Naive thymus-derived CD8-positive, alpha-beta T cell (primary cell): ENCODE measurements at places on chromosomes 6 and 20. TPM values are rescaled to one million over a fixed set of nuclear protein-coding genes. Genes with fewer than 3 reads are reported as not detected.

GRCh38 chr20:50395914-50396488, 114.2 kb upstream of the PTPN1 start:
- DNase-seq: no peak

GRCh38 chr6:96651816-96652215, 88.9 kb downstream of the FHL5 start:
- no peak for DNase-seq

LPA gene
- not detected for total RNA-seq

GRCh38 chr6:9365378-9365777, 930.0 kb upstream of the SLC35B3 start:
- DNase-seq: no peak

- peak; percentile 21 for DNase-seq
Observed at GRCh38 chr6:143536461-143536865, 24.9 kb upstream of the FUCA2 start.

GRCh38 chr20:60009826-60010616, 51.8 kb downstream of the CDH26 start:
- no peak for DNase-seq

DNA sequence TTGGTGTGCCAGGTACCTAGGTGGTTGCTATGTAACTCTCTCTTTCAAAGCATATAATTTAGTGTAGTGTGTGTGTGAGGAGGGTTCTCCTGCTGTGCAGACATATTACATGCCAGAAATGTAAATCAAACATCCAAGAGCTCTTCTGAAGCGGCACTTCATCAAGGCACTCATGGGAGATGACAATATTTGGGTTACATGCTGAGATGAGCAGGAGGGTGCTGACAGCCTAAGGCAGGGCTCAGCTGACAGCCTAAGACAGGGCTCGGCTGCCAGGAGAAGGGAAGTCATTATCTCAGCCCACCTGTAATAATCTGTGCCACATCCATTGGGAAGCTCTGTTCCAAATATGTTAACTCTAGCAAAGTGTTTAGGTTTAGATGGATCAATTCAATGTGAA, 39.1 kb downstream of the ADGRF5 start:
- DNase-seq: no peak

ANGPT4 gene
- total RNA-seq: not detected

GRCh38 chr6:39843305-39844020, 51.3 kb downstream of the DAAM2 start:
- DNase-seq: no peak

DNA sequence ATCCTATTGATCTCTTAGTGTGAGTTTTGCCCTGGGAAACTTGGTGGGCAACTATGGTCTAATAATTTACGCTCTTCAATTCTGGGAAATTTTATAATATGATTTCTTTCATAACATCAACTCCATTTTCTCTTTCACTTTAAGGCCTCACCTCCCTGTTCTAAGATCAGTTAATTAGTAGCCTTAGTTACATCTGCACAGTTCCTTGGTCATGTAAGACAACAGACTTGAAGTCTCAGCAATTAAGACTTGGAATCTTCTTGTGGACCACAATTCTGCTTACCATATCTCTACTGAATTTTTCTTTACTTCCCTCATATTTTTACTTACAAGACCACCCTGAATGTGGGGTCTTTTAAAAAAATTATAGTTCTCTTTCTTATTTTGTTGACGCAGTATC, 8.7 kb downstream of the ENPP3 start:
- DNase-seq: no peak

PRRT1 gene
- 5.5 TPM for total RNA-seq

DNA sequence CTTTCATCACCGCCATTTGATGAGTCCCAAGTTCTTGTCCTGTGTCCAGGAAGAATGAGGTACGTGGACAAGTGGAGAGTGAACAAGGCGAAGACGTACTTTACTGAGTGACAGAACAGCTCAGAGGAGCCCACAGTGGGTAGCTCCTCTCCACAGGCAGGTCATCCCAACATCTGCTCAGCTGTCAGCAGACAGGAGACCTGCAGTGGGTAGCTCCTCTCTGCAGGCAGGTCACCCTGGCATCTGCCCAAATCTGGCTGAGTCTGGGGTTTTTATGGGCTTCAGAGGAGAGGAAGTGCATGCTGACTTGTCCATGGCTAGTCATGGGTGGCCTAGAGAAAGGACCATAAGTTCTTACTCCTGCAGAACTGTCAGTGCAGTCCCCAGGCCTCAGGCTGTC, 32.7 kb upstream of the PDYN start:
- DNase-seq: no peak

GRIK2 gene
- not detected for total RNA-seq

PRSS35 gene
- total RNA-seq: not detected

DNA sequence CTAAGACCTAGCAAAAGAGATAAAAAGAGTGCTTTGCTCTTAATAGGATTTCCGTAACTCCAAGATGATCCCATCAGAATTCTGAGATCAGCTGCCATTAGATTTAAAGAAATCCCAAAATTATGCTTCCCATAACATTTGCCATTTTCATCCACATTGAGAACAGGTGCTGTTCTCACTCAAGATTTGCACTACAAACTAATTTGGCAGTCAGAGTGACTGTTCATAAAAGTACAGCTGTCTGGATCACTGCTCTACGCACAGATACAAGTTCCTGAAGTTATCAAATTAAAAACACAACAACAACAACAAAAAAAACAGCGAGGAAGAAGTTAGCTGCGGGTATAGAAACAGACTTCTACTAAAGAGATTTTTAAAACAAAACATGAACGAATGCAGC, 58.1 kb downstream of the ASCC3 start:
- DNase-seq: no peak

GRCh38 chr6:134381959-134382358, 64.0 kb upstream of the SGK1 start:
- DNase-seq: no peak

DNA sequence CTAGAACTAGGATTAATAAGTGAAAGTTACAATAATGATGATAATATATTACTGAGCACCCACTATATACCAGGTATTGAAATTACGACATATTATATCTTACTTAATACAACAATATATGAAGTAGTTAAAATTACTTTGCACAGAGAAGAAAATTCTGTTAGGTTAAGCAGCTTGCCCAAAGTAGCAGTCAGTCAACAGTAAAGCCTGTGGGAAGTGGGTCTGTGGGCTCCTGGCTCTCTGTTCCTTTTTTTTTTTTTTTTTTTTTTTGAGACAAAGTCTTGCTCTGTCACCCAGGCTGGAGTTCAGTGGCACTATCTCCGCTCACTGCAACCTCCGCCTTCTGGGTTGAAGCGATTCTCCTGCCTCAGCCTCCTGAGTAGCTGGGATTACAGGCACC, 4.8 kb upstream of the GTF2H4 start:
- no peak for DNase-seq

MAP3K4 gene
- total RNA-seq: 58.9 TPM

- no peak for DNase-seq
Observed at GRCh38 chr6:33424855-33425667, 5.2 kb downstream of the SYNGAP1 start.

GRCh38 chr20:9581509-9581908, 67.1 kb downstream of the LAMP5 start:
- no peak for DNase-seq

GNAS-AS1 gene
- total RNA-seq: 1.3 TPM

GRCh38 chr6:2962004-2962403, 9.4 kb downstream of the SERPINB6 start:
- no peak for DNase-seq

DNA sequence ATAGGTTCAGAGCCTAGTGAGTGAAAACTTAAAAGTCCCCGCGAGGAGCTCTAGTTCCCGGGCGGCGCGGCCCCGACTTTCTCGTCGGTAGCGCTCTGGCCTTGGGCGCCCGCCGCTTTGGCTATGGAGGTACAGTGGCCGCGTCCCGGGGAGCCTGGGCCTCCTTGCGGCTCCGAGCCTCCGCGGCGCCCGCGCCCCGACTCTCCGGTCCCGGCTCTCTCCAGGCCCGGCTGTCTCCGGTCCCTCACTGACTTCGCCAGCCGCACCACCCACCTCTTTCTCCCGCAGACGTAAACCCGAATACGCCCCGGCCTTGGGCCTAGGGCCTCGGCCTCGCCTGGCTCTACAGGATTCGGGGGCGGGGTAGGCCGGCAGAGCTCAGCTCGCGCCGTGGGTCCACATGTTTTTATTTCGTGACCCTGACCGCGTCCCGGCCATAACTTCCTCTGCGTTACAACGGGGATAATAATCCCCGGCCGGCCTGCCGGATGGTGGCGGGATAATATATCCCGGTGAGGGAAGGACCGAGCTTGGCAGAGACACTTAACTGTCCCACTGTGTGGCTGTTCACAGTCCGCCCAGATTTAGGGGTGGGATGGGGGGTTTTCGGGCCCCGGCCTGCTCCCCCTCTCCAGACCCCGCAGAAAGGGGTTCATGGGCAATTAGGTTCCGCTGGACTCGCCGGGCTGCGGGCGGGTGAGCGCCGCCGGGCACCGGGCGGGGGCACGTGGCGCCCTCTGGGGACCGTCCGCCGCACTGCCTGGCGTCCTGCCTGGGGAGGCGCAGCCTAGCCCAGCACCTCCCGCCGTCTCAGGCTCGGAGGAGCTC, 10.0 kb upstream of the TBX18 start:
- no peak for DNase-seq

- no peak for DNase-seq
Observed at GRCh38 chr6:157346373-157346772, 23.1 kb upstream of the TMEM242 start.

GRCh38 chr6:128519132-128519930, 1.1 kb downstream of the PTPRK start:
- DNase-seq: peak; percentile 67

SAMD3 gene
- total RNA-seq: 28.7 TPM

PAX1 gene
- total RNA-seq: not detected

- DNase-seq: no peak
Observed at GRCh38 chr6:141033101-141033500, 1099.6 kb upstream of the GJE1 start.

DNA sequence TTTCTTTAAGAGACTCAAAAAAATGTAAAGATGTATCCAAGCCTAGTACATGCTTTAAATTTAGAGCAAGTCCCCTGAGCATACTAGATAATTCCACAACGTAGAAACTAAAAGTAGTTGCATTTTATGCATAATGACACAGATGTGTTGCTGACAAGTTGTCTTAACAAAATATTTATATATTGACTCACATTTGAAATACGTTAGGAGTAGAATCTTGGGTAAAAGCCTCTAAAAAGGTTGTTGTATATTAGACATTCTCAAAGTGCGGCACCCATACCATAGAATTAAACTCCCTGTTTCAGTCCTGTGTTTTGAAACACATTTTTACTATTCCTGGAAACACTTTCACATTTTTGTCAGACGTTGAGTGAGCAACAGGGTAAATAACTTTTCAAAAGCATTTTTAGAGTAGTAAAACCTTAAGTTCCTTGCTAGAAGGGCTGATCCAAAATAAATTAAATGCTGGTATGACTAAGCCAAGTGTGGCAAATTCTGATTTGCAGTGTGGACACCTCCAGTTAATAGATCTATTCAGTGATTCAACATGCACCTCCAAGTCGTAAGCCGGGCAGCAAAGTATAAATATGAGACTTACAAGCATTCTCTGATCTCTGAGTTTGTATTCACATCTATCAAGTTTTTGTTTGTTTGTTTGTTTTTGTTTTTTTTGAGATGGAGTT, 97.5 kb downstream of the GMDS start:
- no peak for DNase-seq

FAM83C gene
- not detected for total RNA-seq

DNA sequence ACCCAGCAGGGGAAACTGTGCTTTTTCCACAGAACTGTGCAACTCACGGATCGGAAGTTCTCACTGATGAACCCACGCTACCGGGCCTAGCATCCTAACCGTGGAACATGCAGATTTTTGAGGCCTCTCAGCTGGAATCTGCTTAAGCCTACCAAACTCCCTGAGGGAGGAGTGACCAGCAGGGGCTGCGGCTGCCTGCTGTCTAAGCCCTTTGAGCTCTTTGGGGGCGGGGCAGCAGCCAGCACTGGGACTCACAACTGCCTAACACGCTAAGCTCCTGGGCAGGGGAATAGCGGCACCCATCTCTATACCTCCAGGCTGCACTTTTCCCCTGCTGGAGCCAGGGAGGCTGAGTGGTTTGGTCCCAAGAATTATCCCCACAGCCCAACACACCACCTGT, 20.4 kb upstream of the METTL24 start:
- DNase-seq: no peak

GRCh38 chr6:64955435-64955848, 751.6 kb downstream of the EYS start:
- DNase-seq: no peak

GRCh38 chr6:13664703-13665352, 46.8 kb downstream of the RANBP9 start:
- DNase-seq: no peak

- no peak for DNase-seq
Observed at GRCh38 chr6:41419385-41419784, 84.0 kb downstream of the NCR2 start.

- peak; percentile 47 for DNase-seq
Observed at GRCh38 chr6:79671600-79672266, 40.6 kb downstream of the SH3BGRL2 start.

GRCh38 chr6:13395272-13396237, 67.2 kb upstream of the TBC1D7 start:
- DNase-seq: no peak

ANKRD66 gene
- not detected for total RNA-seq

DNA sequence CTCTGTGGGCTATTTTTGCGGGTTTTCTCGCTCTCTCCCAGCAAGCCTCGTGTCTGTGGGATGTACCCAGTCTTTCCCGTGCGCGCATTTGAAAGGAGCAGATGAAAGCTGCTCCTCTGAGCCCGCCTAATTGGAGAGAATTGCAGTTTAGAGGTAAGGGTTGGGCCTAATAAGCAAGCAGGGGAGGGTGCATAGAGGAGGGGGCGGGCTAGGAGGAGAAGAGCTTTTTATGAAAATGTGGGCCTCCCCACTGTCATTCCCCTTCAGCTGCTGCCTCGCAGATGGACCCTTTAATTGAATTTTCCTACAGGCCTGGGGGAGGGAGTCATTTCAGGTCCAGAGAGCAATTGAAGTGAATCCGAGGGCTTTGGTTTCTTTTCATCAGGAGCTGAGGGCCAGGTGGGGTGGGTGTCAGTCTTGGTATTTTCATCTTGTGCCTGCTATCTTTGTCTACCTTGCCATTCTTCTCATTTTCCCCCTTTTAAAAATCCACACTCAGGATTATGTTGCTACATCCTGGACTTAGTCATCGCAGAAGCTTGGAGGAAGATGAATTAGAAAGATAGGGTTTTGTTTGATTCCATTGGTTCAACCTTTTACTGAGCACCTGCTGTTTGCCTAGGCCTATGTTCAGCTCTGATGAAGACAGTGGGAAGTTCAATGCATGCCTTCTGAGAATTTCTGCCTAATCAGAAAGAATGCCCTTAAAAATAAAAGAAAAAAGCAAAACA, 423.4 kb downstream of the CD83 start:
- DNase-seq: no peak

BNIP5 gene
- total RNA-seq: not detected

- no peak for DNase-seq
Observed at GRCh38 chr6:114092943-114093342, 122.0 kb upstream of the HDAC2 start.

DNA sequence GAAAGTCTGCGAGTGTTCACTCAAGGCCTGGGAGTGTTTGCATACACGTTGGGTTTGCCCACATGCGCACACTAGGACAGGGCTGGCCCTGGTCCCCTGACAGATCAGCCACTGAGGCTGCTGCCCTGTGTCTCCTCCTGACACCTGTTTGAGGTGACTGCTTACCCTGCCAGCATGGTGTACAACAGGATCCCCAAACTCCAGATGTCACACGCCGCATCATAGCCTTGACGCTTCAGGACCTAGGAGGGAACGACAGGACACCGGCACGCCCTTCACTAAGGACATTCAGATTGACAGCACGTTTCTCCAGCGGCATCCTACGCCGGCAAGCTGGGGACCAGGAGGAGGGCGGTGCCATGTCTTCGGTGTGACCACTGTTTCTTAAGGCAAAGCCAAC, 37.0 kb upstream of the MPC1 start:
- DNase-seq: no peak

GRCh38 chr6:137045222-137045789, 541 bp upstream of the IL20RA start:
- DNase-seq: no peak
